ENCODE measurements at places on chromosomes 3 and 15.

DNA sequence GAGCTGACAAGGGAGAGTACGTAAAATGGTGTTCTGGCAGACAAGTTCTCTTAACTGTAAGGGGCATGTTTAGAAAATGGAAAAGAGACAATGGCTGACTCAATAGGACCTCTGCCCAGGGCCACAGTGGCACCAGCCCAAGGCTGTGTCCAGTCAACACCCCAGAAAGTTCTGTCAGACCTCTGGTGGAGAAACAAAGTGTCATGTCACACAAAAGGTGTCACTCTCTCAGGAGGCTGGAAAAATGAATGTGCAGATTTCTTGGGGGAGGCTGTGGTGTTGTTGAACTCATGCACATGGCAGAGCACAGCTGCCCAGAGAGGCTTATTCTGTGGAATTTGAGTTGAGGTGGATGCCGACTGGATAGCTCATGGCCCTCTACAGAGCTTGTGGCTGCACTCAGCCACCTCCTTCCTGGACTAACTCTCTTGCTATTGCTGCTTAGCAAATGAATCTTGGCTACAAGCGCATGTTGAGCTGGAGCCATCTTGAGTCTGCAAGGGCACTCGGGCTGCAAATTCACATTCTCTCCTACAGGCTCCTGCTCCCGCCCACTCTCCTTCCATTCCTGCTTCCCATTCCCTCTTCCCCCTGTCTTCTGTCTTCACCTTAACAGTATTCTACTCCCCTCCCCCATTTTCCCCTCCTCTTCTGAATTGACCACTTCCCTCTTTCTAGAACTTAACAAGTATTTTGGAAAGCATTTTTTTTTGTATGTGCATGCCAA, 55.8 kb upstream of the SLC7A14 start:
- no peak for DNase-seq

- no peak for DNase-seq
Observed at GRCh38 chr3:44886561-44886960, 12.2 kb downstream of the TGM4 start.

GRCh38 chr15:39286706-39287105, 294.2 kb upstream of the THBS1 start:
- DNase-seq: no peak

DNA sequence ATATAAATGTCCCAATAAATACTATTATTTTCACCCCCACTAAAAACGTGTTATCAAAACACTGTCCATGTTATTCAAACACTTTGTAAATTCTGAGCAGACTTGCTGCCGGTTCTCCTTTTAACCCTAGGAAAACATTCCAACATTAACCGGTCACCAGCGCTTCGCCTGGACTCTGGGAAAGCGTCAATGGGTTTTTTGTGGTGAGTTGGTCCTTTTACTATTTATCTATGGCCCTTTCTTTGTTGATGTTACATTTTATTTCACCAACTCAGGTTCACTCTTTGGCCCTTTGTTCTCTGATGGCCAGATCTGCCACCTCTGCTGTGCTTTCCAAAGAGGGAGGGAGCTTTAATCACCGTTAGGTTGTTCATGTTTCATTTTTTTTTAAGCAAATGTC, 4.1 kb upstream of the EOMES start:
- DNase-seq: no peak

GRCh38 chr15:60797444-60798040, 318.6 kb upstream of the ICE2 start:
- DNase-seq: no peak

DNA sequence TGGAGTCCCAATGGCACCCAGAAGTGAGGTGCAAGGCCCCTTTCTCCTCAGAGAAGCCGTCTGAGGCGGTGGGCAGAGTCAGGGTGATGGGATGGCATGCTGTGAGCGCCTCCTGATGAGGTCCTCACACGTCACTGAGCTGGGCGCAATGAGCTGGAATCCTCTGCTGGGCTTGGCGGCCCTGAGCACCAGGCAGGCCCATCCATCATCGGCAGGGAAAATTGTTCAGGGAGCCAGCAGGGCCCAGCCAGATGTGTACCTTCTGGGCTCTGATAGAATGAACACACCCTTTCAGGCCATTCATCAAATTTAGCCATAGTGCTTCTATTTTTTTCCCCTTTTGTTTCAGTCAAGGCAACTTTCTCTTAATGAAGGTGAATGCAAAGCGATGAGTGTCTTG, 43.7 kb downstream of the FAM3D start:
- DNase-seq: no peak

GRCh38 chr3:67655364-67656121, 1.1 kb upstream of the SUCLG2 start:
- DNase-seq: no peak

DNA sequence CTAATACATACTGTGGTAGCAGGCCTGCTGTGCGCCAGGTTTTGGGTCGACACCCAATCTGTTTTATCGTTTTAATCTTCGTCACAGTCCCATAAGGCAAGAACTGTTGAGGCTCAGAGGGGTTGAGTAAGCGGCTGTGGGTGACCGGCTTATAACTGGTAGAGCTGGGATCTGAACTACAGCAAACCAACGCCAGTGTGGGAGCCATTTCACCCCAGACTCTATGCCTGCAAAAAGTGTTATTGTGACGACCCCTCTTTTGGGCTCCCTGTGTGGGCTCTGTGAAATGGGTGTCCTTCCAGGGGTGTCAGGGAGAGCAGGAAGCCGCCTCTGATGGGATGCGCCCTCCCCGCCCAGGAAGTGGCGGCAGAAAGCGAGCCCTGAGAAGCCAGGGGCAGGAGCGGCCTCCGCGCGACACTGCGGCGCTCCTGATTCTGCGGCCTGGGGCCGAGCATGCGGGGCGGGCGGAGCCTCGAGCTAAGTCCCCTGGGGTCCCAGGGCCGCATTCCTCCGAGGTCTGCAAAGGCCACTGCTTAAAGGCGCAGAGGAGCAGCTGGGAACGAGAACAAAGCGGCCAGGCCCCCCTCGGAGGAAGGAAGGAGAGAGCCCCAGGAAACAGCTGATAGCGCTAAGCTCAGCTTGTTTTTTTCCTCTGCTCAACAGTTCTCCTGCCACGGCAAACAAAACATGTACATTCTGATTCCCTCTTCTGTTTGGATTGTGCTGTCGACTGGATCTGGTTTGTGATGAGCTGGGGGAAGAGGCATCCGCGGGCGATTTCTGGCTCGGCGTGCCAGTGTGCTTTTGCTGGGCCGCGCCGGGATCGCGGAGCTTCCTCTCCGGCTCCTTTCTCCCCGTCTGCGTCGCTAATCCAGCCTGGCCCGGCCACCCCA, 33.9 kb downstream of the GRK7 start:
- DNase-seq: peak; percentile 80

GRCh38 chr3:126274735-126275619, 82.2 kb downstream of the KLF15 start:
- DNase-seq: no peak

DNA sequence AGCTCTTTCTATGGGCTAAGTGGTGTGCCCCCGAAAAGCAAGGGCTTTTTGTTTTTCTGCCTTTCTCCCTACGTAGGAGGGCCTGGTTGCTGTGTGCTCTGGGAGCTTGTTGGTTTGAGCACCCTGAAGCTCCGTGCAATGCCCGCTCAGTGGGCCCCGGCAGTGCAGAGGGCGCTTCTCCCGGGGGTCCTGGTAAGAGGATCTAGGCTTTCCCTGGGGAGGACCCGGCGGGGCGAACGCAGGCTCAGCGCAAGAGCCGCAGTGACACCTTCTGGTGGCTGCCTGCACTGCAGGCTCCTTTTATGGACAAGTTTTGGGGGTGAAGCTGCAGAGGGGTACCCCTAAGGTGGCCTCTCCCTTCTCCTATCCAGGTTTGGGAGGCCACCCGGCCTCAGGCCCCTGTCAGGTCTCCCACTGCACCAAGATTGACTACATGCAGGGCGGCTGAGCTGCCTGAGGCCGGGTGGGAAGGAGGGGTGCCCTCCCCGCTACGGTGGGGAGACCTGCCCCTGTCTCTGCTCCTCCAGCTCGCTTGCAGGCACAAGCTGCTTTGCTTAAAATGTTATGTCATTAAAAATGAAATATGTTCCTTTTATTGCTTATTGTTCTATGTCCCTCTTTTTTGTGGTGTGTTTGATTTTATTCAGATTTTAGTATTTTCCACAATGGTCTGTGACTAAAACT, 387.9 kb downstream of the GABRG3 start:
- DNase-seq: peak; percentile 27

DNA sequence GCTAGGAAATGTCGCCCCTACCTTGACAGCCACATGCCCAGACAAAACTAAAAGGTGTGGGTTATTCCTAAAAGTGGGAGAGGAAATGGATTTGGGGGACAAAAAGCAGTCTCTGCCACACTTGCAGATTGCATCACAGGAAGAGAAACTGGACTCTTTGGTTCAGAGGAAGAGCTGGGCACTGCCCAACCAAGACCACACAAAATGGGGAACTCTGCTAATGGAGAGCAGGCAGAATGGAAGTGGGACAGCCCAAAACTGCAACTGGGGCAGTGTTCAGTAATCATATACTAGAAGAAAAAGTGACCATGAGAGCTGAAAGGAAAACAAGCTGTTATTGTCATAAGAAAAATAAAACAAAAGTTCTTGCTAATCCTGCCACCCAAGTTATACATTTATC, 138.9 kb upstream of the FRMD4B start:
- no peak for DNase-seq

GRCh38 chr3:129002573-129003569, 1.8 kb downstream of the EFCC1 start:
- DNase-seq: no peak

DNA sequence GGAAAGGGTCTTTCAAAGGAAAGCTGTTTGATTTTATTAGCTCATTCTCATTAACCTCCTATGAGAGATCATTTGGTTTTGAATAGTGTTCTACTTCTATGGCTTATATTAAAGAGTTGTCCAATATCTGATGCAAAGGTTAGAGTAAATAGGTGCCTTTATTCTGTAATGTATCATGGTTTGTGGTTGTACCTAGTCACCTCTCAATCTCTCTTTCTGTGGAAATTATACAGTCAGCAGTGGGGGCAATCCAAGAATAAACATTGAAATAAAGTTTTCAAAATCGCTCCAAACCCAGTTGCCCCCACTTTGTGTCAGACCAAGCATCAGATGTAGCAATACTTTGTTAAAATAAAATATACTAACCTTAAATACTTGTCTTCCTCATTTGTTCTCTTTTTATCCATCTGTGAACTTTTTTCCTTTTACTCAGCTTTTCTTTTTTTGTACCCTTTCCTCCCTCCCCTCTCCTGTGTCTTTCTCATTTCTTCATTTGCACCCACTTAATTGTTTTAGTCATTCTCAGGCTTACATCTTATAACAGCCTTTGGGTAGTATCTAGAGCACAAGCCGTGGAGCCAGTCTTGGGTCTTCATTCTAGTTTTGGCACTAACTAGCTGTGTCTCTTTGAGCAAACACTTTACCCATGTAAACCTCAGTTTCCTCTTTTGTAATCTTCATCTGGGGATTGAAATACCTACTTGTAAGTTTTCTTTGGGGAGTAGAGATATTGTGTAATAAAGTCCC, 16.7 kb downstream of the CMSS1 start:
- no peak for DNase-seq

GRCh38 chr3:197959891-197960693, at the start of gene LMLN:
LMLN (plus strand) TSS chr3:197960217; CDS start chr3:197960246, 29 bp downstream.
- DNase-seq: peak; percentile 77

DNA sequence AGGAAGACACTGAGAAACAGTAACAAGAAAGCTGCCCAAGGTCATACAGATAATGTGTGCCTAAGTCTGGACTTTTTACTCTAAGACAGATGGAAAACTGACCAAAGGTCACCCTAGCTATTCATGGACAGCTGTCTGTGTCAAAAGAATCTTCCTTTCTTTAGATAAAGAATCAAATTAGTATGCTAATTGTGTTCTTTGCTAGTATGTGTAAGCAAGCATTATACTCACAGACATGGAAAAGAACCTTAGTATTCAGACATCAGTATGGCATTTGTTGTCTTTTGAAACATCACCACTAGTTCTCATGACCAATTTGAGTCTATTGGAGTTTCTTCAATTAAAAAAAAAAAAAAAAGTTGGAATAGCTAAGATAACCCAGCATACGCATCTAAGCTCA, 91.8 kb upstream of the SOX2 start:
- no peak for DNase-seq

DNA sequence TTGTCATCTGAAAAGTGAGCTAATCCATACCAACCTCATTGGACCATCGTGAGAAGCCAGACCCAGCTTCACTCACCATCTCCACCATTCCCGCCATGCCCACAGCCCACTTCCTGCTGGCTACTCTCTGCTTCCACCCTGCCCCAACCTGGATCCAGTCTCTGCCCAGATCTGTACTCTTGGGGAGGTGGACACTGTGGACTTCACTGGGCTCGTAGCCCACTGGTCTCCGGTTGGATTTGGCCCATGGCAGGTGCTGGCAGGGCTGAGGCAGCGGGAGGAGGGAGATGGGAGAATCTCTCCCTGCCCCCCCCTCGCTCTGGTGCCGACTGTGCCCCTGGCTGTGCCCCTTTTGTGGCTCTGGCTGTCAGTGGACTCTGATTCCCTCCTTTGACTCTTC, 193.8 kb downstream of the ABHD5 start:
- no peak for DNase-seq

DNA sequence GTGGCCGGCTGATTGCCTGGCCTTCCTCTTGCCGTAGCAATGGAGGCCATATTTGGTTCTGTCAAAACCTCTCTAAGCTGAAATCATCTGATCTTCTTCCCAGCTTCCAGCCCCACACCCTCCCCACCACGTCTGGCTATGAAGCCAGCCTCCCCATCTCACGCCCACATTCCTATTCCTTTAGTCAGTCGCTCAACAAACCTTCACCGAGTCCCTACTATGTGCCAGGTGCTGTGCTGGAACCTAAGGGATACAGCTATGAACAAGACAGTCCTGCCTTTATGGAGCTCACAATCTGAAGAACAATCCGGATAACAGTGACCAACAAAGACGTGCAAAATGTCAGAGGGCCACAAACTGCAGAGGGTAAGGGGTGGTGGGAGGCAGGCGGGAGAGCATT, 31.9 kb upstream of the SMAD6 start:
- DNase-seq: no peak

- no peak for DNase-seq
Observed at GRCh38 chr15:44710236-44711095, 657 bp downstream of the PATL2 start.

DNA sequence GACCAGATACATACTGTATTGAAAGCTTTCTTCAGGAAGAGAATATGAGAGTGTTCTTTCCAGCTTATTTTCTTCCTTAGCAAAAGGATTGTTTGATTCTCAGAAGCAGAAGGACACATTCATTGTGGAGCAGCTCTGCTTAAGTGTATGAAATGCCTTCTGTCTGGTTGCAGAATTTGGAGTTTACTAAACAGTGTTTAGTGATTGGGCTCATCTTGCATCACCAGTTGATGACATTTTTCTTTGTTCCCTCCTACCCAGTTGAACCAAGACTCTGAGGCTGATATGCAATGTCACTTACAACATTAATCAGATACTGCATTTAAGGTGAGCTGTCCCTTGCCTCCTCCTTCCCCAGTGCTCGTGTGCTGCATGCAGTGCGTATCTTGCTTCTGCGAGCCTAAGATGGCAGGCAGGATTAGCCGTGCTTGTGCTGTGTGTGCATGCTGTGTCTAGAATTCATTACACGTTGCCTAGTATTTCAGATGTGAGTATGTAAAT, 18.4 kb downstream of the ZBTB38 start:
- DNase-seq: no peak

- no peak for DNase-seq
Observed at GRCh38 chr3:114732353-114732752, 414.7 kb downstream of the ZBTB20 start.
